ENCODE measurements at places on chromosomes 2 and 18.

- DNase-seq = no peak
Measured at GRCh38 chr2:58336416-58336815, 95.3 kb upstream of the FANCL start.

DNA sequence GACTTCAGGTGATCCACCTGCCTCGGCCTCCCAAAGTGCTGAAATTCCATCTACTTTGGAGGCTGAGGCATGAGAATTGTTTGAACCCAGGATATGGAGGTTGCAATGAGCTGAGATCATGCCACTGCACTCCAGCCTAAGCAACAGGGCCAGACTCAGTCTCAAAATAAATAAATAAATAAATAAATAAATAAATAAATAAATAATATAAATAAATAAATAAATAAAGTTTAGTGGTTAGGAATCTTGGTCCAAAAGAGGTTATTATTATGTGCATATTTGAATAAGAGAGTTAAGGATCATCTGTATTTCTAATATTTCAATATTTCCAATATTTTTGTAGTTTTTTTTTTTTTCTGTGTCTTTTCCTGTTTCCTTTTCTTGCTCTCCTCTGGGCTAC lies 90.8 kb downstream of the HS6ST1 start:
- DNase-seq = no peak

- DNase-seq = peak; percentile 46
Measured at GRCh38 chr2:38528008-38528442, 74.7 kb downstream of the HNRNPLL start.

- DNase-seq = no peak
Measured at GRCh38 chr2:41912776-41913175, 135.0 kb upstream of the PKDCC start.

DNA sequence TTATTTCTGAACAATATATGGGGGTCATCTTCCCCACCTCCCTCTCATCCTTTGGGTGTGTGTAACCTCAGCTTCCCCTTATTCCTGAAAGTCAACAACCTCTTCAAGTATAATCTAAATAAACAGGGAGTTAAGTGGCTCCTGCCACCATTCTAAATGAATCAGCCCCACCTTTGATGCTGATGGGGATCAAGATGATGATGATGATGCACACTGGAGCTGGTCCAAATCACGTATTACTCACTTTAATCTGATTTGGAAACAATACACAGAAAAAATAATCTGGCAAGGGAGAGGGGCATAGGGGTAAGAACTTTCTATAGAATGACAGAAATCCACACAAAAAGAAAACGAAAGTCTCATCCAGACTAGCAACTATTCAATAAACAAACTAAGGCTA lies 7.1 kb downstream of the ACVR1 start:
- no peak for DNase-seq

DNA sequence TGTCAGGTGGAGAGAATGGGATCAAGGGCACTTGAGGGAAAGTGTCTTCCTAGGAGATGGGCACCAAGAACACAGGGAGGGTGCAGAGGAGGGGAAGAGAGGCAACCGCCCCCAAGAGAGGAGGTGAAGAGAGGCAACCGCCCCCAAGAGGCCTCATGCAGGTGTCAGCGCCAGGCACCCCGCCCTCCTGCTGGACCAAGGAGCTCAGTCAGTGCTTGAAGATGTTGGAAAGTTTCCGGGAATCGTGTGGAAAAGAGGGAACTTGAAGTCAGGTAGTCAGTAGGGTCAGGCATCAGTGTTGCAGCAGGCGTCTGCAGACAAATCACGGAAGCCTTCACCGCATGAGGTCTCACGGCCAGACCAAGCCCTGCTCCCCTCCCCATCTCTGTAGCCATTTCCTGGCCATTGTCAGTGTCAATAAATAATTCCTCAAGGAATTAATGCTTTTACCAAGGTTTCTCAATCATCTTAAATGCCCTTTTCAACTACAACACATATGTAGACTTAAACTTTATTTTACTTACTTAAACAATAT lies 353.1 kb downstream of the EIPR1 start:
- DNase-seq = no peak

DNA sequence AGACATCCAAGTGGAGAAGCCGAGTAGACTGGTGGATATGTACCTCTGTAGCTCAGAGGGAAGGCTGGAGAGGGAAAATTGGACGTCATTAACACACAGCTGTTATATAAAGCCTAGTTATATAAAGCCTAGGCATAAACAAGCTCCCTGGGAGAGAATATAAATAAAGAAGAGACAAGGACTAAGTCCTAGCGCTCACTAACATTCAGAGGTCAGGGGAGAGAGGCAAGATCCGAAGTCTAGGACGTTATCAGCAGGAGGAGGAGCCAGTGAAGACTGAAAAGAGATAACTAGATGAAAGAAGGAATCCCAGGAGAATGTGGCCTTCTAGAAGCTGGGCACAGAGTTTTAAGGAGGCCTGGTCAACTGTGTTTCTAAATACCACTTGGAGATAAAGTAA lies 55.3 kb downstream of the NOL10 start:
- DNase-seq = no peak

DNA sequence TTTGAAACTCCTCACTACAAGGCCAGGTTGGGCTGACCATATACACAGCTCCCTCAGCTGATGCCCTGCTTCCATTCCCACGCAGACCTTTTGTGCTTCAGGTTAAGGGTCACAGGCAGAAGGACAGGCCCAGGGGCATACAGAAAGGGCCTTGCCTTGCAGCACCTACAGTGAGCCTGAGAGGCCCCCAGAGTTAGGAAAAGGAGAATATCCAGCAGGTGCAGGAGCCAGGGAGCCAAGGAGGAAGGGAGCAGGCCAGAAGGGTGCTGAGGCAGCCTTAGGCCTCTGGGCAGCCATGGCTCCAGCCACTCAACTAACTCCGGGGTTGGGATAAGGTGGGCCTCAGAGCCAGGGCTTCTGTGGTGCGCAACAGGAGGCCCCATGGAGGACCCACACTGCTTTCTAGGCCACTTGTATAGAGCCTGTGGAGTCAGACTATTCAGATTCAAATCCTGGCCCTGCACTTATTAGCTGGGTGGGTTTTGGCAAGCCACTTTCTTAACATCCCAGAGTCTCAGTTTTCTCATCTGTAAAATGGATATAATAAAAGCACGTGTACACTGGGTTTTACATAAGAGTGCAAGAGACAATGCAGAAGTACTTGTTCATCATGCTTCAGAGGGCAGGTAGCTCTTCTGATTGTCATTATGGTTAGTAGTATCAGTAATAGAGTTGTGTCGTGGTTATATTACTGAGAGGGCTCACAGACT lies 214.6 kb upstream of the HAAO start:
- DNase-seq = no peak

DNA sequence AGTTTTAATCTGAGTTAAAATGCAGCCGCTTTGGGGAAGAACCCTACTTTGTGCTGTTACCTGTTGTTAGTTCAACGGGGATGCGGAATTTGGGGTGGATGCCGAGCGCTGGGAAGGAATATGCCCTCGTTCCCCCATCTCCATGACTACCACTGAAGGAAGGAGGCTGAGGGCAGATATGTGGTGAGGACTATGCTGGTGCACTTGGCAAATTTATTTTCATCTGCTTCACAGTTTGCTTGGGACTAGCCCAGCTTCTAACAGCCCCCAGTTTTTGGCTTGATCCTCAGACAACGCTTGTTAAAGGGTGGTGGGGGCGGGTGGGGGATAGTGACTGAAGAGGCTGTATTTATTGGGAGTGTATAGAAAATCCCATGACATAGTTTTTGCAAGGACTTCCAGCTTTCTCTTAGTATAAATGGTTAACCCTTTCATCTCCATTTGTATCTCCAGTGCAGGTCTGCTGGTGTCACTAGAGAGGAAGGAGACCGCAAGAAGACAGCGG lies 100.8 kb downstream of the COLEC12 start:
- DNase-seq = no peak

DNA sequence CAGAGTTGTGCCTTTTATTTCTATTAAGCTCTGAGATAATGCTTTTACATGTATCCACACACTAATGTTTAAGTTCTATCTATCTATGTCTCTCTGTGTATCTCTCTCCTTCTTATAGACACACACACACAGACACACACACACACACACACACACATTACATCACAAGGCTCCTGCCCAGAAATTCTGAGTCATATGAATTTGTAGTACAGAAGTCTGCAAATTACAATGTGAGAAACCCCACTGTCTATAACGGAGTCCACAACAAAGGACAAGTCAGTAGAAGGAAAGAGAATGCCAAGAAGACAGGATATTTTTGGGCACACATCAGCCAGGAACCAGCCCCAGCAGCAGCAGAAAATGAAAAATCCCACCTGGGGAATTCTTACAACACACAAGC lies 142.4 kb downstream of the EN1 start:
- DNase-seq = peak; percentile 56

DNA sequence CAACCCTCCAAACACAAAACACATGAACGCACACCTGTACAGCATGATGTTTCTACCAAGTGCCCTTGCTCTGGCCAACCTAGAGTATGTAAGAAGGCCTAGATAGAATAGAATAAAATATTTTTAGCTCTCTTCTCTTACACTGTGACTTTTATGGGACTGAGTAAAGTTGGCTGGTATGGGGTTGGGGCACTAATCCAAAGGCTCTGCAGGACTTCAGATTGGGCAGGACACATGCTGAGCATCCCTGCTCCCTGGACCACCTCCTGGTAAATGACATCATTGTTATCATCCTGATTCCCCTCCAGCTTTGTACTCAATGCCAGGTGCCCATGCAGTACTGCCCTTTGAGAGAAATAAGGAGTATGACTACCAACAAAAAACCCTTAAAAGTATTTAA lies 322.2 kb downstream of the SLC8A1 start:
- no peak for DNase-seq

GRCh38 chr2:171514908-171515582 lies 7.2 kb upstream of the CYBRD1 start:
- DNase-seq = no peak

DNA sequence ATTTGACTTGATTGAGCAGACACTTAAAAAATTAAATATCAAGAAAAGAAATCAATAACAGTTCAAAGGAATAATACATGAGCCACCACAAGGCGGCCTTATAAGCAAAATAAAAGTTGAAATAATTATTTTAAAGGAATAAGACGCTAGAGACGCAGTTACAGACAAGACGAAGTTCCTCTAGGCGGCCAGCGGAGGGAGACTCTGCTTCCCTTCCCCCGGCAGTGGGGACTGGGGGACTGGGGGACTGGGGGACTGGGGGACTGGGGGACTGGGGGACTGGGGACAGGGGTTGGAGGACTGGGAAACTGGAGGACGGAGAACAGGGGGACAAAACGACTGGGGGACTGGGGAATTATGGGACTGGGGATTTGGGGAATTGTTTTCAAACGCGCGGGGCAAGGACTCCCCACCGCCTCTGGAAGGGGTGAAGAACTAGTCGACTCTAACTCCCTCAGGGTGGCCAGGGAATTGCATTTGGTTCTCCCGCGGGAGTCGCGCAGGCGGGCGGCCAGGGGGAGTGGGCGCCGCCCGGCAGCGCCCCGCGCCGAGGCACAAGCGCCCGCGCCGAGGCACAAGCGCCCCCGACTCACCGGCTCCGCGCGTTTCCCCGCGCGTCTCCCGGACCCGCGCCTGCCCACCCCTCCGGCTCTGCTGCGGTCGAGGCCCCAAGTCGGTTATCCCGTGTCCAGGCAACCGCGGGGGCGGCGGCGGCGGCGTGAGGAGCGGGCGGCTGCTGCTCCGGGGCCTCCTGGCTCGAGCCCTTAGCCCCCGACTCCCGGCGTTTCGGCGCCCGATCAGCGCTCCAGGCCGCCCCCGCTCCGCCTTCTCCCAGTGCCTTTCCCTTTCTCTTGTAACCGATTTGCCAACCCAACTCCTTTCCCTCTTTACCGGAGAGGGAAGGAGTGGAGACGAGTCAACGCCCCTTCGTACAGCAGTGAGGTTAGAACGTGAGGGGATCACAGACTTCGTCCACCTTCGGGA lies at the start of gene CCDC178:
CCDC178 (minus strand) TSS at position 662 of the 984 bp plus-strand sequence. CDS start 28,633 bp downstream, outside the sequence.
- DNase-seq = peak; percentile 43

GRCh38 chr2:95667480-95667879 lies 75.7 kb downstream of the TRIM43 start:
- DNase-seq = no peak

DNA sequence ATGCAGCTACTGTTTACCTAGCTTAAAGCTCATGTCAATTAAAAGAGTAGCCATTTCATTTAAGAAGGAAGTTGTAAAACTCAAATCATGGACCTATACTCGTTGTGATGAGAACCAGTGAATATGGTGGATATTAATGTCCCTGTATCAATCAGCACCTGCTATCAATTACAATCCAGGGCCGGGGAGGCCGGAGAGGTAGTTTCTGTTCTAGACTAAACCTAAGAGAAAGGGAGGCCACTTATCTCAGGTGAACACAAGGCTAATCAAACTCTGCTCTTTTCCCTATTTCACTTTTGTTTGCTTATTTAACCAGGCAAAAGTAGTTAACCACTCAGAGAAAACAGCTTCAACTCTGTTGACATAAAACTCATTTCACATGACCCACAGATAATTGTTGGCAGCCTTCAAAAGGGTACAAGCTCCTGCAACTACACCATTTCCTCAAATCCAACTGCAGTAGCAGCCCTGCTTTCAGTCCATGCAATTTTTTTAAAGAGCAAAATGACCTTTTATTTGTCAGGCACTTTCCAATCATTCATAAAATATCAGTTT lies 27.8 kb upstream of the SLC9A2 start:
- no peak for DNase-seq

- no peak for DNase-seq
Measured at GRCh38 chr2:47945046-47945781, 38.9 kb upstream of the FBXO11 start.

DNA sequence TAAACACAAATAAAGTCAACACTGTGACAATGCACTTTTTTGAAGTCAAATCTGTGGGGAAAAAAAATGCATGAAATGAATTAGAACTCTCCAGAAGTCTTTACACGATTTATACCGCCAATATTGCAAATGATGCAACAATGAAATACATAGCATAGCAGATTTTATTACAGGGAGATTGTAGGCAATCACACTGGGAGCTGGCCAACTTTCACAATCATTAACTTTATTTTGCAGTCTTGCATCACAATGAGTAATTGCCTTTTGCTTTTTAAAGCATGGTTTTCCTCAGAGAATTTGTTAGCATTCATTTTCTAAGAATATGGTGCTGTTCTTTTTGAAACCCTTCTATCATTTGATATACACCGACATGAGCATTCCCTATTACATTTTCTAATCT lies 366.4 kb upstream of the FSIP2 start:
- DNase-seq = no peak

DNA sequence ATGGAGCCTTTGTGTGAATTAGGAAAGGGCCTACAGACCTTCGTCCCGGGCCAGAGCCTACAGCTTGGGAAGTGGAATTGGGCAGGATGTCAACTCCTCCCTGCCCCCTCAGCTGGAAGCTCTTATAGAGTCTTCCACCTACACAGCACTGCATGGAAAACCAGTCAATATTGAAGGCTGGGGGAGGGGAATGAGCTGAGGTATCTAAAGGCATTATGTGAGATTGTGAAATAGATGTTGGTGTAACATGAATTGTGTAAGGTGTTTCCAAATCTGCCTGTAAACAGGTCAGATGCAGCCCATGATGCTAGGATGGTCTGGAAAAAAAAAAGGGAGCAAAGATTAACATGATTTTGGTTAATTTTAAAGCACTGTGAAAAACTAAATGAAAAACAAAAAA lies 433.5 kb upstream of the POU3F3 start:
- no peak for DNase-seq

All from fibroblast of gingiva (primary cell).